ENCODE measurements at places on chromosomes 7 and 10. TPM values are rescaled to one million over a fixed set of nuclear protein-coding genes. Genes with fewer than 3 reads are reported as not detected.

The NAT16 gene
- not detected for total RNA-seq

The FEZF1 gene
- not detected for total RNA-seq

The SLC26A5 gene
- total RNA-seq = 3.8 TPM

DNA sequence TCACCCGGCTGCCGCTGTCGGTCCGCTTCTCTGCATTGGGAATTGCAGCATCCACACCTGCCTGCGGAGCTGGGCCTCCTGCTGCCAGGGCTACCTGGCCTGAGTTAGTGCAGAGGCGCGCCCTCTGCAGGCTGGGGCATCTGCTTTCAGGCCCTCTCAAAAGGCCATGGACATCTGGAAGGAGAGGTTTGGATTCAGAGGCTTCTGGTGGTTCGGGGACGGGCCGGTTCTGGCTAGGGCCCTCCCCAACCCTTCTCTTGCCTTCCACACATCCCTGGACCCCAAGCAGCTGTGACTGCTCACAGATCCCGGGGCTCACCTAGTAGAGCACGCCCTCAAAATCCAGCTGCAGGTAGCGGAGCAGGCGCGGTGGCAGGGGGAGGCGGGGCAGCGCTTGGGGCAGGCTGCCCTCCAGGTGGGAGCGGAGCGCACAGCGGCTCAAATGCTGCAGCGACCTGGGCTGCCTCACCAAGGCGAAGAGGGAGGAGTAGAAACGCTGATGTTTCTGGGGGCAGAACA, 8.4 kb upstream of the GBX1 start:
- DNase-seq = no peak
- H3K27ac ChIP-seq = no peak overlapping the region
- H3K36me3 ChIP-seq = no peaks in the 10 kb centered on the region
- H3K27me3 ChIP-seq = no peaks in the 10 kb centered on the region

The BICC1 gene
- total RNA-seq = 9.3 TPM

GRCh38 chr10:70132098-70133029, at the start of gene AIFM2:
Gene AIFM2, minus strand, starts transcription at chr10:70132825. Its CDS starts 8,741 bp downstream, at chr10:70124084.
- peak within 1 kb of the TSS; percentile 47 for H3K4me3 ChIP-seq
- no peaks in the 10 kb centered on the region for H3K27me3 ChIP-seq
- peak; percentile 93 for DNase-seq

- no peaks in the 10 kb centered on the region for H3K36me3 ChIP-seq
- peaks cover 16% of the 10 kb centered on the region for H3K4me1 ChIP-seq
- no peak for DNase-seq
- H3K27ac ChIP-seq = no peak overlapping the region
- H3K4me3 ChIP-seq = no peak overlapping the region
- no peaks in the 10 kb centered on the region for H3K27me3 ChIP-seq
Observed at GRCh38 chr10:53357587-53357986, 585.0 kb upstream of the MBL2 start.

DNA sequence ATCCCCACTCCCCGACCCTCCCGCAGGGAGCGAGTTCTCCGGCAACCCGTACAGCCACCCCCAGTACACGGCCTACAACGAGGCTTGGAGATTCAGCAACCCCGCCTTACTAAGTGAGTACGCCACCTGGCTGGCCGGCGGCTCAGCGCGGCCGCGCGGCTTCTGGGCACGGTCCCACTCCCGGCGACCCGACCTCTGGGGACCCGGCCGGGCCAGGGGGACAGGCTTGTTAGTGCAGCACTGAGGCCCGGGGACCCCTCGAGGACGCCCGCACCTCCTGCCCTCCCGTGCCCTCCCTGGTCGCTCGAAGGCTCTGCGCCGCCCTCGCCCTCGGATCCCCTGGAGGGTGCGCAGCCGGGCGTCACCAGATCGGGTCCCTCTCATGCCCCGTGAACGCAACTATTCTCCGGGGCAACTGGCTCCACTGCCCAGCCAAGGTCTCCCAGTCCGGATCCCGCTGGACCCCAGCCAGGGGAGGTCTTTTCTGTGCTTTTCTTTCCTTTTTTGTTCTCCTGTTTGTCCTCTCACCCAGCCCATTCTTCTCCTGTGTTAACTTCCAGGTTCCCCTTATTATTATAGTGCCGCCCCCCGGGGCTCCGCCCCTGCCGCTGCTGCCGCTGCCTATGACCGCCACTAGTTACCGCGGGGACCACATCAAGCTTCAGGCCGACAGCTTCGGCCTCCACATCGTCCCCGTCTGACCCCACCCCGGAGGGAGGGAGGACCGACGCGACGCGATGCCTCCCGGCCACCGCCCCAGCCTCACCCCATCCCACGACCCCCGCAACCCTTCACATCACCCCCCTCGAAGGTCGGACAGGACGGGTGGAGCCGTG, 81.8 kb downstream of the PAX2 start:
- H3K4me3 ChIP-seq = no peak overlapping the region
- peaks cover 42% of the 10 kb centered on the region for H3K27me3 ChIP-seq
- no peak overlapping the region for H3K27ac ChIP-seq
- DNase-seq = peak; percentile 34

GRCh38 chr7:106717254-106717954, 56.4 kb upstream of the CCDC71L start:
- H3K27me3 ChIP-seq = no peaks in the 10 kb centered on the region
- no peaks in the 10 kb centered on the region for H3K36me3 ChIP-seq
- H3K4me1 ChIP-seq = peaks cover 4% of the 10 kb centered on the region
- DNase-seq = no peak
- no peak overlapping the region for H3K4me3 ChIP-seq
- H3K27ac ChIP-seq = no peak overlapping the region

DNA sequence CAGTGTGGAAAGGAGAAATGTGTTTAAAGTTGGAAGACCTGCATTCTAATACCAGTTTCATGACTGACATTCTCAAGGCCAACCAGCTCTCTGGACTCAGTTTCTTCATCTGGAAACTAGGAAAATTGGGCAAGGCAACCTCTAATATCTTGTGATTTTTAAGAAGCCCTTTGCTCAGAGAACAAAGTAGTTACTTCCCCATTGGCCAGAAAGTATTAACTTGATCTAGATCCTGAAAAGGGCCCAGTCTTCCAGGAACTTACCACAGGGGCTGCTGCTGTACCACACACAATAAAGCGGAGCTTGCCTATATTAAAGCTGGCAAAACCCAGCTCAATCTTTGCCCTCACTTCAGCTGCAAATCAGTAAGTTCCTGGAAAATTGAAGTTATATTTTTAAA, 155.6 kb upstream of the ADO start:
- no peaks in the 10 kb centered on the region for H3K4me1 ChIP-seq
- H3K36me3 ChIP-seq = no peaks in the 10 kb centered on the region
- DNase-seq = no peak
- H3K27ac ChIP-seq = no peak overlapping the region
- no peak overlapping the region for H3K4me3 ChIP-seq

The ANK3 gene
- 56.6 TPM for total RNA-seq

DNA sequence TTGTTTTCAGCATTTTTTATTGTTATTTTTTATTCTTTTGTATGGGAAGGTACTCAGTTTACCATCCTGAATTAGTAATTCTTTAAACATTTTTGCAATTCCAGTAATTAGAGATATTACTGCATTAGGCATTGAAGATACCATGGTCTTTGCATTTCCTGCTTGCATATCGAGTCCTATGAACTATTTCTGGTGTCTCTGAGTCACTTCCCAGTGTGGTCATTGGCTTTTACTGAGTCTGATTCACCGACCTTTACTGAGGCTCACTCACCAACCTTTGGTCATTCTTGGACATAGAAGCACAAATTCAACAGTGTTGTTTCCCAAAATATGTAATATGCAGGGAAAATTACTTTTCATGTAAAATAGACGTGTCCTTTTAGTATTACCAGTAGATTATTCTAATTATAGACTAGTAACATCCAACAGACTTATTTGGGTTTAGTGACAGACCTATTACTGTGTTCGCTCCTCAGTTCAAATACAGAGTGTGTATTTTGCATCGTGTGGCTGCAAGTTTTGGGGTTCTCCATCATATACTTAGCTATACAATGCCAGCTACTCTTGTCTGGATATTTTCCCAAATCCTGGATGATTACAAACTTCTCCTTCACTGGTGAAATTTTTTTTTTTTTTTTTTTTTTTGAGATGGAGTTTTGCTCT, 180.7 kb upstream of the PRSS1 start:
- no peaks in the 10 kb centered on the region for H3K27me3 ChIP-seq
- no peaks in the 10 kb centered on the region for H3K36me3 ChIP-seq
- no peak overlapping the region for H3K4me3 ChIP-seq

- no peaks in the 10 kb centered on the region for H3K36me3 ChIP-seq
- H3K27me3 ChIP-seq = peaks cover 23% of the 10 kb centered on the region
- DNase-seq = no peak
- no peak overlapping the region for H3K4me3 ChIP-seq
- no peak overlapping the region for H3K27ac ChIP-seq
Observed at GRCh38 chr7:1670894-1671593, 967 bp downstream of the ELFN1 start.

The IGF2BP3 gene
- 1.7 TPM for total RNA-seq

DNA sequence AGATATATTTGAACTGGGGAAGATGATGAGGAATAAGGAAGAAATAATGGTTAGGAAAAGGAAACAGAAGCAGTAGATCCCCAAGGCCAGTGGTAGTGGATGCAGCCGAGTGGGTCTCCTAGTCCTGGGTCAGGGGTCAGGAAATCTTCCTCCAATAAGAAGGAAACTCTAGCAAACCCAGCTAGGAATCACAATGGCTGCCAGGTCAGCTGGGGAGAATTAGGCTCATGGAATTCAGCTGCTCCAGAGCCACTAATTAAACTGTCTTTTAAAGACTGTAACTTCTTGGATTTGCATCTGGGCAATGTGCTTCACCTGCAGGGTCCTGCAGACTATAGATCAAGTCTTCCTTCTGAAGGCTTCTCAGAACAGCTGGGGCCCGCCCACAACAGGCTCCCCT, 644.4 kb downstream of the KCNMA1 start:
- no peaks in the 10 kb centered on the region for H3K36me3 ChIP-seq
- H3K27me3 ChIP-seq = no peaks in the 10 kb centered on the region
- H3K4me1 ChIP-seq = no peaks in the 10 kb centered on the region
- no peak overlapping the region for H3K27ac ChIP-seq

The ZNF853 gene
- 17.9 TPM for total RNA-seq

The IL2RA gene
- total RNA-seq = 1.9 TPM

- H3K4me3 ChIP-seq = no peak overlapping the region
- H3K36me3 ChIP-seq = no peaks in the 10 kb centered on the region
- DNase-seq = peak; percentile 36
- no peak overlapping the region for H3K27ac ChIP-seq
- no peaks in the 10 kb centered on the region for H3K27me3 ChIP-seq
Observed at GRCh38 chr10:52215745-52216361, 98.2 kb upstream of the DKK1 start.

DNA sequence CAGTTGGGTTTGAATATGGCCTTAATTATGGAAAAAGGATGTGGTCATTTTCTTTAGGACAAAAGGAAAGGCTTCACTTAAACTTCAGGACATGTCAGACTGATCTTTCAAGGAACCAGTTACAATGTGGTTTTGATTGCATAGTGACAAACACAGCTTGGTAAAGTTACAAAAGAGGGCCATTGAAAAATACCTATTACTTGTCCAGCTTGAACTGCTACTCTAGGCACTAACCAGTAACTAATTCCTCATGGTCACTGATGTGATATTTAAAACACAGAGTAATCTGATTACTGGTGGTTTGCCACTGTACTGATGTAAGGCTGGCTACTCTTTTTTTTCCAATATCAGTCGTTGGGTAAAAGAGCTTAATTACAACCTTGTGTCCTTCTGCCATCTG, 22.6 kb downstream of the TES start:
- no peaks in the 10 kb centered on the region for H3K36me3 ChIP-seq
- H3K4me3 ChIP-seq = no peak overlapping the region
- no peak for DNase-seq
- H3K27ac ChIP-seq = peak overlapping the region; percentile 87
- peaks cover 74% of the 10 kb centered on the region for H3K4me1 ChIP-seq

DNA sequence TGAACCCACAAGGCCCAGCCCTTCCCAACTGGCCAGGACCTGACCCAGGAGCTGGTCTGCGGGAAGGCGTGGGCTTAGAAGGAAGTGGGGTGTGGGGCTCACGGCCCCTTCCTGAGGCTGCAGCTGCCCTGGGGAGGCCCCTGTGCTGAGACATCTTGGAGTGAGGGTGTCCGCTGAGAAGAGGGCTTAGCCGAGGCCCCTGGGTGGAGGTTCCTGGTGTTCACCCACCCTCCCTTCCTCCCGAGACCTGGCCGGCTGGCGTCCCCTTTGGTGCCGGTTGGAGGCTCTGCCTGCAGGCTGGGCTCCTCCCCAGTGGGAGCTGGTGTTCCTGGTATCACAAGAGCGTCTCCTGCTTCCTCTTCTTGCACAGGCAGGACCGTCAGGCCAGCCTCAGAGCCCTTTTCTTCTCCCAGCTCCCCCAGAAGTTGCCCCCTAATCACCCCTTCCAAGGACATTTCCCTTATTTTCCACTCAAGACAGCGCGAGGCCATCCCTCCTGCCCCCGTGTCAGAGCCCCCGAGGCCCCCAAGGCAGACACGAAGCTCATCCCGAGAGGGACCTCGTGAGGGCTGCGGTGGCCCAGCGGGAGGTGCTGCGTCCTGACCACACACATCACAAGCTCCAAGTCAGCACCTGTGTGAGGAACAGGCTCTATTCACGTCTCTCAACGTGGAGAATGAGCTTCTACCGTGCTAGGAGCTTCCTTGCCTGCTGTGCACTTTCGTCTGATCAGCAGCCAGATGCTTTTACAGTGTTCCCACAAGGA, 25.1 kb upstream of the FAM20C start:
- no peaks in the 10 kb centered on the region for H3K27me3 ChIP-seq
- no peak for DNase-seq
- H3K4me3 ChIP-seq = no peak overlapping the region
- no peaks in the 10 kb centered on the region for H3K4me1 ChIP-seq
- no peak overlapping the region for H3K27ac ChIP-seq

DNA sequence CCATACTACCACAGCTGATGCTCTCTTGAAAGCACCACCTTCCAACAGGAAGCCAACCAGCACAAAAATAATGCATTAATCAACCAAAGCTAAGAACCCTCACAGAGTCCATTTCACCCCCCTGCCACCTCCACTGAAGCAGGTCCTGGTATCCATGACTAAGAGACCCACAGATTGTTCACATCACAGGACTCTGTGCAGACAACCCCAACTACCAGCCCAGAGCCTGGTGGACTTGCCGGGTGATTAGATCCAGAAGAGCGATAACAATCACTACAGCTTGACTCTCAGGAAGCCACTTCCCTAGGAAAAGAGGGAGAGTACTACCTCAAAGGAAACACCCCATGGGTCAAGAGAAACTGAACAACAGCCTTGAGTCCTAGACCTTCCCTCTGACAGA, 528.1 kb downstream of the KIF20B start:
- H3K4me1 ChIP-seq = no peaks in the 10 kb centered on the region
- H3K27ac ChIP-seq = no peak overlapping the region
- H3K36me3 ChIP-seq = no peaks in the 10 kb centered on the region
- no peak overlapping the region for H3K4me3 ChIP-seq

The CUBN gene
- 31.0 TPM for total RNA-seq

The ATP6V1F gene
- 109 TPM for total RNA-seq

GRCh38 chr10:100534726-100535125, 1.0 kb upstream of the HIF1AN start:
- H3K4me3 ChIP-seq = no peak overlapping the region
- H3K27ac ChIP-seq = no peak overlapping the region
- peaks cover 9% of the 10 kb centered on the region for H3K36me3 ChIP-seq
- no peaks in the 10 kb centered on the region for H3K27me3 ChIP-seq
- H3K4me1 ChIP-seq = peaks cover 21% of the 10 kb centered on the region
- no peak for DNase-seq

Data from thyroid gland (tissue), 4 donors.